DMS153 (cell line): ENCODE measurements at places on chromosomes 4 and X.

GRCh38 chrX:51860679-51861078 is 32.7 kb upstream of the MAGED1 start:
- no peak for DNase-seq

- DNase-seq, result no peak
Measured at GRCh38 chrX:32448320-32448719, 763.0 kb downstream of the DMD start.

DNA sequence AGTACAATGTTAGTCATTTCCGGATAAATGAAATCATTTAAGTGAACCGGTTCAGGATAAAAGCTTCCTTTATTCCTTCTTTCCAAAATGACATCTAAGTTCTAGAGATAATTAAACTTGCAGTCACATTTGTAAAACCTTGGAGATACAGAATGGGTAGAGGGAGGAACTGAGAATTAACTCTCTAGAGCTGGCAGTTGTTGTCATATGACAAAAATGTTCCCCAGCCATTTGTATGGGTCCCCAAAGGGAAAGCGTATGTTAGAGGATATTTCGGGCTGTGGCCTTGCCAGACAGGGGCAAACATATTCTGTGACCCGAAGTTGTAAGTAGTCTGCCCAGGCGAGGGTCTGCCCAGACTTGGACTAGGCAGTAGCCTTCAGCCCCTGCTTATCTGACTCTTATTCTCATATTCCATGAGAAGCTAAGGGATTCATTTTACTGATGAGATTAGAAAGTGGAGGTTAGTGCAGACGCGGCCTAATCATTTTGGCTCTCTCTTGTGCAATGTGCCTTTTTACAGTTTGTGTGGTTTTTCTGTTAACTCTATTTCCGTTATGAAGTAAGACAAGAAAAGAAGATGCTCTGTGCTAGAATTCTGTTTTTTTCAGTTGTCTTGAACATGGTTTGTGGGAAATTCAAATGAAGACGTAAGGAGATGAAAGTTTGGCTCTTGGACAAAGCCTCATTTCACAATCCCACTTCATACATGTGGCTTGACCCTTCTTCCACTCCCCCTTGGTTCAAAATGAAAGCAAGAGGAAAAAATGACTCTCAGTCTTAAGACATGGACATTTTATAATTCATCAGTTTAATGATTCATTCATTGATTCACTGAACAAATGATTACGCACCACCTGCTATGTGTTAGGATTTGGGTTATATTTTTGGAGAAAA is 2394.2 kb upstream of the AGA start:
- no peak for DNase-seq

DNA sequence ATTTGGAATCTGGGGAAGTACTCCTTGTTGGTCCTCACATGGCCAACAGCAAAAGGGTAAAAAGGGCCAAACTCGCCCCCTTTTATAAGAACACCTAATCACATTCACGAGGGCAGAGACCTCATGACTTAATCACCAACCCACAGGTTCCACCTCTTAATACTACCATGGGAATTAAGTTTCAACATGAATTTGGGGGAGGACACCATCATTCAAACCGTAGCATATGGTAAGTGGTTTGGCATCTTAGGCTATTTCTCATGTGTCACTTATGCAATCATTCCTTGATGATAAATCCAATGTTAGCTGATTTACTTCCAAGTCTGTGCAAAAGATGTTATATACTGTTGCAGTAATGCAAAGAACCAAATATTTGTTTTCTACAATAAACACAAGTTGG is 302.9 kb upstream of the FAM241A start:
- no peak for DNase-seq

DNA sequence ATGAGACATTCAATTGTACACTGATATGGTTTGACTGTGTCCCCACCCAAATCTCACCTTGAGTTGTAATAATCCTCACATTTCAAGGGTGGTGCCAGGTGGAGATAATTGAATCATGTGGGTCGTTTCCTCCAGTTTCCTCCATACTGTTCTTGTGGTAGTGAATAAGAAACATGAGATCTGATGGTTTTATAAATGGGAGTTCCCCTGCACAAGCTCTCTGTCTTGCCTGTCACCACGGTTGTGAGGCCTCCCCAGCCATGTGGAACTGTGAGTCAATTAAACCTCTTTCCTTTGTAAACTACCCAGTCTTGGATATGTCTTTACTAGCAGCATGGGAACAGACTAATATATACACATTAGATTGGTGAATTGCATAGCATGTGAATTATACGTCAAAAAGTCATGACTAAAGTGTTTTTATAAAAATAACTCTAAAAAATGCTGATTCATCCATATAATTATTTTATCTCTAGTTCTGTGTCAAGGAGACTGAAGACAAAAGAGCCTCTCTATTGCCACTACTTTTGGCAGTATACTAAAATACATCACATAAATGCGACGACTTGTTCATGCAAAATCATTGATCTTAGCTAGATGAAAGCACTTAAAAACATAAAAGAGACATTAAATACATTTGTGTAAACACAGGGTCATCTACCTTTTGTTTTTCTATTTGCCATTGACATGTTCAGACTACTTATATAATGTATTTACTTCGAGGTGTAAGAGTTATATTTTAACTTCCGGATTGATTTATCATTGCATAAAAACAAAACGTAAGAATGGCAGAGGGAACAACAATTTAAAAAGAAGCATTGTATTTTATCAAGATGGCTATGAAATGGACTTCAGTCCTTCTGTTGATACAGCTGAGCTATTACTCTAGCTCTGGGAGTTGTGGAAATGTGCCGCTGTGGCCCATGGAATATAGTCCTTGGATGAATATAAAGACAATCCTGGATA is 50.1 kb downstream of the YTHDC1 start:
- no peak for DNase-seq

DNA sequence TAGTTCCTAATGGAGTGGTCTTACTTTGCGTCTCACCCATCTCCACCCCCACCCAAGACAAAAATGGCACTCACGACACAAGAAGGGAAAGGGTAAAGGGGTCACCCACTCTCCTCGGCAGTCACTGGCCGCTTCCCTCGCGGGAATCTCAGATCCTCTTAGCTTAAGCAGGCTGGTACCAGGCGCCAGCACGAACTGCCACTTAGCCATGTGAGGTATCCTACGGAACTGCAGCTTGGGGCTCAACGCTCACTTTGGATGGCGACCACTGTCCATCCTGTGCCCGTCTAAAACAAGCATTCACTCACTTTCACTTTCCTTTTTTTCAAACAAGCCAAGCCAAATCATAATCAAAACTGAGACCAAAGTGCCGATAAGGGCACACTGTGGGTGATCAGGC is 14.6 kb upstream of the MAGIX start:
- no peak for DNase-seq

DNA sequence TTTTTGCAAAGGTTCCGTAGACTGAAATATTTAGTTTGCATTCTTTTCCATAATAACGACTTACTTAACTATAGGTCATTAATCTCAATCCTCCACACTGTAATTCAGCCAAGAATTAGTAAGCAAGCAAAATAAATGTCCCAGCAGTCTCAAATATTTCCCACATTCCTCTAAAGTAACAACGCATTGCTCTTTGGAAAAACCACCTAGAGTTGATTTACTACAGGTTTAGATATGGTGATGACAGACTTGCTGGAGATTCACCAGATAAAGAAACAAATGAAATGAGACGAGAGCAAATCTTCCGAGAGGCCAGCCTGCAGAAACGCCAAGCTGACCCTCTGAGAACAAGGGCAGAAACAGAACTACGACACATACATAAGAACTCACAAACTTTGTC is 28.9 kb downstream of the TENM3 start:
- no peak for DNase-seq
